ENCODE measurements at places on chromosomes 4 and X.

DNA sequence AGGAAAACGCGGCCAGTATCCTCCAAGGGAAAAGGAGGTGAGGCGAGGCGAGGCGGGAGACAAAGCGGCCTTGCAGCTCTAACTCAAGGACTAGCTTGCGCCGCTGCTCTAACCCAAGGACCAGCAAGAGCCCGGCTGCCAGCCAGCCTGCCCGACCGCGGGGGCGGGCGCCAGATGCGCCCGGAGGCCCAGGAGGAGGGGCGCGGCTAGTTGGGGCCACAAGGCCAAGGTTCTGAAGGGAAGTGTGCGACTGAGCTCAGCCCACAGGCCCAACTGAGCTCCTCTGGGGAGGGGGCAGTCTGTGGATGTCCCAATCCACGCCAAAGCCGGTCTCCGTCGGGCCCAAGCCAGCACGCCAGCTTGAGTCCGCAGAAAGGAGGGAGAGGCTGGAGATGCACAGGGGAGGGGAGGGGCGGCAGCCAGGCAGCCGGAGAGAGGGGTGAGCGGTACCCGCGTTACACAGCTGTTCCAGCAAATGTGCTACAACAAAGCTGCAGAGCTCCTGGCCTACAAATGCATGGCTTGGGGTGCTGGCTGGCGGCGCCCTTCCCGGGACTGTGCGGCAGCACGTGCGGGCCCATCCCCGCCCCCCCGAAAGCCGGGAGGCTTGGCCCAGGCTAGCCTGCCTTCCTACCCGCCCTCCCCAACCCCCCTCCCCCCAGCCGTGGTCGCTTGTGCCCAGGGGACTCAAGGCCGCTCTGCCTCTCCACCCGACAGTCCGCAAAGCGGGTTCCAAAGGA lies 637 bp downstream of the AMER1 start:
- DNase-seq: peak; percentile 0

- no peak for DNase-seq
These were observed 19.4 kb upstream of the SRD5A3 start for GRCh38 chr4:55326629-55327028.

GRCh38 chr4:153573881-153574802 lies 108.0 kb downstream of the TMEM131L start:
- DNase-seq: no peak

- no peak for DNase-seq
These were observed 133.8 kb upstream of the UGT8 start for GRCh38 chr4:114464726-114465272.

DNA sequence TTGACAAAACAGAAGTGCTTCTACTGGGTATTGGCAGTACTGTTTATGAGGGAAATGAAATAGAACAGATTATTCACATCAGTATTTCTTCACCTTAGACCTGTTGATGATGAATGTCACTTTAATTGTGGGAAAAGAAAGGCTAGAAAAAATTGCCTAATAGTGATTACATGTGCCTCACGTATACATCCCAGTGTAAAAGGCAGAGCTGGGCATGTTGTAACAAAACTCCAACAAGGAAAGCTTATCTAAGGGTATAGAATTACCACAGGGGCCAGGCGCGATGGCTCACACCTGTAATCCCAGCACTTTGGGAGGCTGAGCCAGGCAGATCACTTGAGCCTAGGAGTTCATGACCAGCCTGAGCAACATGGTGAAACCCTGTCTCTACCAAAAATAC lies 4.2 kb downstream of the PGM2 start:
- peak; percentile 26 for DNase-seq

GRCh38 chr4:24003496-24003895 lies 113.6 kb upstream of the PPARGC1A start:
- DNase-seq: no peak

DNA sequence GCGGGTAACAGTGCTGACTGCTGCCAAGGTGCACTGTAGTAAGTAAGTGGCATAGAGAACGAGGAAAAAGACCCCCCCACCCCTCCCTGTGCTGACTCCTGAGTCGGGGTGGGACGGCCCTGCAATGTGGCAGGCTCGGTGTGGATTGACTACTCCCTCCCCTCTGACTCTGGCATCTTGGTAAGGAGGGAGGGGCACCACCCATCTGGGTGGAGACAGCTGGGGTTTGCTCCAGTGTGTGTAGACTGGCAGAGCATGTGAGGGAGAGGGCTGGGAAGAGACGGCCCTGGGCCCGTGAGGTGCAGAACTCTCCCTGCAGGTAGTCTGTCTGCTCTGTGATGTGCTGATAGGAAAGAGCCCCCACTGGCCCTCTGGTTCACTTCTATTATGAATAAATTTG lies 31.0 kb downstream of the NSG1 start:
- DNase-seq: no peak

DNA sequence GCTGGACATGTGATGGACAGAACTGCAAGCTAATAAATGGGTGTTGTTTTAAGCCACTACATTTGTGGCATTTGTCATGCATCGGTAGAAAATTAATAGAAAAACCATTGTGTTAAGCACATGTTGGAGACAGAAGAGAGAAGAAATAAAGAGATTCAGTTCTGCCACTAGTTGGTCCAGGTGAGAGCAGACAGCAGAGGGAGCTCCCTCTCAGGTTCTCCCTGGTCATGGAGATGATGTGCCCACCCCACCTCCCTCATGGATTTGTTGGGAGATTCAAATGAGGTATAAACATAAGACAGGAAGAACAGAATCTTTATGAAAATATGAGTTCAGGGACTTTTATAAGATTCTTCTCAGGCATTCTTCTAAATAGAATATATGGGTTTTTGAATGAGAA lies 36.8 kb upstream of the OCIAD2 start:
- peak; percentile 78 for DNase-seq

DNA sequence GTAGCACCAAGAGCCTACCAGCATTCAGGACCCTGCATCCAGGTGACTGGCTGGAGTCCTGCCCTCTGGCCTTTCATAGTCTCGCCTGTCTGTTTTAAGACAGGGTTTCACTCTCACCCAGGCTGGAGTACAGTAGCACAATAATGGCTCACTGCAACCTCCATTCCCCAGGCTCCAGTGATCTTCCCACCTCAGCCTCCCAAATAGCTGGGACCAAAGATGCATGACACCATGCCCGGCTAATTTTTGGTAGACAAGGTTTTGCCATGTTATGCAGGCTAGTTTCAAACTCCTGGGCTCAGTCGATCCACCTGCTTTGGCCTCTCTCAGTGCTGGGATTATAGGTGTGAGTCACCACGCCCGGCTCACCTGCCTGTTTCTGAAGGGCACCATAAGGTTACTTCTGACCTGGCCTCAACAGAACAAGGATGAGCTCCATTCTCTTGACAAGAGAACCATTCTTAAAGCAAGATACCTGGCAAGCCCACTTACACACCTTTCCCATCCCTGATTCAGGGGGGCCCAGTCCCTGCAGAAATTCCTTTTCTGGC lies 6.7 kb downstream of the RPS4X start:
- no peak for DNase-seq

DNA sequence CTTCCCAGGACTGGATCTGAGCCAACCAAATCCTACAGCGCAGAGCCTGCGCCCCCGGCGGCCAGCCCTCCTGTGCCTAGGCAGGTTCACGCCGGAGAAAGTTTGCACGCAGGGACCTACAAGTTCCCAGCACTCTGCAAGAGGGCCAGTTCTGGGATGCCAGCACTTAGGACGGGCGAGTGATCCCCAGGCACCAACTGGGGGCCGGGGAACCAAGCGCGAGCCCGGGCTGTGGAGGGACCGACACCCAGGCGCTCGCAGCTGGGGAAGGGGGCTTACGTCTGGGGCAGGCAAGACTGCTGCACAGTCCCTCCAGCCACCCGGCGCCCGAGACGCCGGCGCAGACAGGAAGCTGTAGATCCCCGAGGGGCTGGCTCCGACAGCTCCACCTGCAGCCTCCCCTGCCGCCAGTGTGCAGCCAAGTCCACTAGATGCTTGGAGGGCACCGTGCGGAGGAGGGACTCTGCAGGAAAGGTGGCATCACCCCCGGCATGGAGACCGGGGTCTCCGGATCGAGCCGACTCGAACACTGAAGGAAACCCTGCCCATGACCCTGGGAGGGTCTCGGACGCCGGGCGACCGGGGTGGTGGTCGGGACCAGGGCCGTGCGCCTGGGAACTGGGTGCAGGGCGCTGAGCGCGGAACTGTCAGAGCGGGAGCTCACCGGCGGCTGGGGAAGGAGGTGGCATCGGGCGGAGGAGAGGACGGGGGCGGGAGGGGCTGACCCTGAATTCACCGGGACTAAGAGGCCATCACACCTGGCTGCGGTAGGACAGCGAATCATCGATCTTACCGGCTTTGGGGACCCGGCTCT lies 566 bp downstream of the CORIN start:
- DNase-seq: peak; percentile 85

- DNase-seq: no peak
These were observed 15.1 kb downstream of the ATP5ME start for GRCh38 chr4:658681-659667.

- no peak for DNase-seq
These were observed 105.2 kb upstream of the FGF16 start for GRCh38 chrX:77342004-77342403.

DNA sequence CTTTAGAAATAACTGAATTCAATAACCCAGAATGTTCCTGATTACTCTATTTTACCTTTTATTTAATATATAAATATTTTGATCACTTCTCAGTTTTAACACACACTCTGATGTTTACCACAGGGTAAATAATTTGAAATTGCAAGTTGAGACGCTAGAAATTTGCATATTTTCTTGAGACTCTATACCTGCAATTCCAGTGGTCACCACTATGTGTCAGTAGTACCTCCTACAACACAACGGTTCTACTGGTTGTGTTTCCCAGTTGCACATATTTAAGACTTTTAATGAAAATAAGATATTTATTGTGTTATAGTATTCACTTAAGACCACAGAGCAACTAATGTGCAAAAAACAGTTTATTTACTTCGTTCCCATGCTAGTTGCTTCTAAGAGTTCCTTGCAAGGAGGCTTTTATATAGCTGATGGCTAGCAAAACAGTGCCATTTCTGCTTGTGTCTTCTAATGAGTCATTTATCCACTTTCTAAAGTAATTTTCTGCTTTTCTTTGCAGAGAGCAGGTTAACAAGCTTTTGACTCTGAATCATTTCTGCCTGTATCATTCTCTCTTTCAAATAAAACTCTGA lies 98.9 kb upstream of the PDLIM3 start:
- peak; percentile 66 for DNase-seq

GRCh38 chrX:106050054-106050453 lies 11.5 kb upstream of the SERPINA7 start:
- no peak for DNase-seq

DNA sequence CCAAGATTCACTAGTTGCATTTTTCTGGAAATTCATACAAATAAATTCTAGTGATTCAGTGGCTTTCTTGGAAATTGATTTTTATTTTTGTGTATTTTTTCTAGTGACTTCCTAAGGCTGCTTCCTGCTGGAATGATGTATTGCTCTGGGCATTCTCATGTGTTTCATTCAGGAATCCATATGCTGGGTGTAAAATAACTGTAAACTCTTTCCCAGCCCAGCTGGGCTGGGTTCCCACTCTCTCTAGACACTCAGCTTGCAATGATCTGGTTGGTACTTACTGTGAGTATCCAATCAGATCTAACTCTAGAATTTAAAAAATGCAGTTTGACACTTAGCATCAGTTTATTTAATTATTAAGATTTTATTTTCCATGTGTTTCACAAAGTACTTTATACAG lies 882.2 kb downstream of the STIM2 start:
- no peak for DNase-seq

DNA sequence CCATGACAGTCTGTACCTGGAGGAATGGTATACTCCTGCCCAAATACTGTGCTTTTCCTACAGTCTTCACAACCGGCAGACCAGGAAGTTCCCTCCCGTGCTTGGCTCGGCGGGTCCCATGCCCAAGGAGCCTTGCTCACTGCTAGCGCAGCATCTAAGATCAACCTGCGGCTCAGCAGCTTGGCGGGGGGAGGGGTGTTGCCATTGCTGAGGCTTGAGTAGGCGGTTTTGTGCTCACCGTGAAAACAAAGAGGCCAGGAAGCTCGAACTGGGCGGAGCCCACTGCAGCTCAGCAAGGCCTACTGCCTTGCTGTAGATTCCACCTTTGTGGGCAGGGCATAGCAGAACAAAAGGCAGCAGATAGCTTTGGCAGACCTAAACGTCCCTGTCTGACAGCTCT lies 152.7 kb downstream of the TEX11 start:
- no peak for DNase-seq

GRCh38 chrX:149618871-149619270 lies 12.7 kb downstream of the TMEM185A start:
- no peak for DNase-seq

GRCh38 chrX:152893980-152894610 lies 3.8 kb upstream of the ZNF185 start:
- DNase-seq: no peak

DNA sequence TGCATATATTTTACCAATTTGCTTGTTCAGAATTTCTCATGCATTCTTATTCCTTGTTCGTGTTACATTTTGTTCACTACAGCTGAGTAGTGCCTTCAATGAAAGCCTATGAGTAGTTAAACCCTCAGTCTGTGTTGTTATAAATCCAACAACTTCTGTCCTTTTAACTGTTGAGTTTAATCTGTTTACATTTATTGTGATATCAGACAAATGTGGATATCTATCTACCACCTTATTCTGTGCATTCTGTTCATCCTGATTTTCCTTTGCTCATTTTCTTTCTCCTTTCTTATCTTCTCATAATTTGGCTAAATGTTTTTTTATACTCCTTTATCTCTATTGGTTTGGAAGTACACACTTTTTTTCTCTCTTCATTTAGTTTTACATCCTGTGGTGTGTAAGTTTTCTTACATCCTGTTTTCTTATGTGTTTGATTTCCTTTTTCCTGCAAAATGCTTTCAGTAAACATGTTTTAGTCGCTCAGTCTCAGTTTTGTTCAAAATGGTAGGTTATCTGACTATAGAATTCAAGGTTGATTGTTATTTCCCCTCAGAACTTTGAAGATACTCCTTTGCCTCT lies 54.2 kb downstream of the CASP6 start:
- no peak for DNase-seq

GRCh38 chr4:11914406-11914805 lies 485.7 kb upstream of the HS3ST1 start:
- DNase-seq: no peak

- no peak for DNase-seq
These were observed 156.6 kb downstream of the FAM13A start for GRCh38 chr4:88900432-88900831.

GRCh38 chr4:39026096-39026495 lies 6.1 kb downstream of the TMEM156 start:
- DNase-seq: no peak

- DNase-seq: no peak
These were observed 824.5 kb downstream of the STIM2 start for GRCh38 chr4:27685091-27685490.

GRCh38 chrX:150224676-150225075 lies 138.4 kb upstream of the MAMLD1 start:
- DNase-seq: no peak

DNA sequence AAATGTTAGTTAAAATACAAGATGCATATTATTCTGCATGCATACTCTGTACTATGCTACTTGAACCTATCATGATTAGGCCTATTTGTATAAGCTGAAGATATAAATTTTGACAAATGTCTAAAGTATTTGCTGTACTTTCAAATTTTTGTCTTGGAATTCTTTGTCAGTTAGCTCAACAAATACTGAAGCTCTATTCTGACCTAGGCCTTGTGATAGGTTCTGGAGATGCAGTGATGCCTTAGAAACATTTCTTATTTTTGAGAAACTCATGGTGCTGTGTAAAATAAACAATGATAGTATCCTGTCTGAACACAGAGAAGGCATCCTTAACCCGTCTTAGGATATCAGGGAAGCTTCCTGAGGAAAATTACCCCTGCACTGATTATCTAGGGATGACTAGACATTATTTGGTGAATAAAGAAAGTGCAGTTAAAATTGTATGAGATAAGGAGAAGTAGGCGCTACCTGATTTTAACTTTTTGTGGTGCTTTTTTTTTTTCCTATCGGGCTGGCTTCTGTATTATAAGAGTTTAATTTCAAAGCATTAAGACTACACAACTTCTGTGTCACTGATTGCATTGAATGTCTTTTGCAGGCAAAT lies 43.4 kb downstream of the MOB1B start:
- DNase-seq: no peak
